Left ventricle myocardium inferior (tissue), 1 donor: ENCODE measurements at places on chromosomes 12 and 14. TPM values are rescaled to one million over a fixed set of nuclear protein-coding genes. Genes with fewer than 3 reads are reported as not detected.

DNA sequence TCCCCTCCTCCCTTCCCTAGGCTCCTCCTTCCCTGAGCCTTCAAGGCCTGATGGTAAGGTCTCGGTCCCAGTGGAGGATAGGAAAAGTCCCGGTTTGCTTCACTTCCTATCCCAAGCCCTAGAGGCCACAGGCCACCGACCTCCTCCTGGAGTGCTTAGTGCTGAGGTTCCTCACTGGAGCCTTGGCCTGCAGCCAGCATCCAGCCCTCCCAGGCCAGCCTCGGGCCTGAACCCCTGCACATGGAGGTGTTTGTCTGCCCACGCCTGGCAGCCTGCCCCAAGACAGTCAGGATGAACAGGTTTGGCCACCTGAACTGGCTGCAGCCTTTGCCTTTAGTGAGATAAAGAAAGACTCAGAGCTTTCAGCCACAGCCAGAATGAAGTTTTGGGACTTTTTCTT, 15.8 kb upstream of the KRT7 start:
- H3K27me3 ChIP-seq: peaks cover 33% of the 10 kb centered on the region
- H3K4me1 ChIP-seq: peaks cover 5% of the 10 kb centered on the region
- peak; percentile 65 for DNase-seq

DNA sequence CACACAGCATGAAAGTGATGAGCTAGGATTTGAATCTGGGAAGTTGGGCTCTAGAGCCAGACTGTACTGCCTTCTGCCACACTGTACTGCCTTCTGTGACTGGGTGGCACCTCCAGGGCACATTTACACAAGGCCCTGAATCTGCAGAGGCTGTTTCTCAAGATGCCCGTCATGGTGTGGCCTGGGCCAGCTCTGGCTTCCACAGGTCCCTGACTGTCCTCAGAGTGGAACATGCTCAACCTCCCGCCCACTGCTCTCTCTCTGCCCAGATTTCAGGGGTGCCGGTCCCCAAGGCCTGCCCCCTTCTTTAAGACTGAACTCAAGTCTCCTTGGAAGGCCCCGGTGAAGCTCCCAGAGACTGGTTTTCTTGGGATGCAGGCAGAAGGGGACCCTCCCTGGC, 50.2 kb downstream of the C14orf132 start:
- DNase-seq: no peak
- H3K27me3 ChIP-seq: peaks cover 76% of the 10 kb centered on the region
- H3K27ac ChIP-seq: no peak overlapping the region
- H3K4me3 ChIP-seq: no peak overlapping the region

DNA sequence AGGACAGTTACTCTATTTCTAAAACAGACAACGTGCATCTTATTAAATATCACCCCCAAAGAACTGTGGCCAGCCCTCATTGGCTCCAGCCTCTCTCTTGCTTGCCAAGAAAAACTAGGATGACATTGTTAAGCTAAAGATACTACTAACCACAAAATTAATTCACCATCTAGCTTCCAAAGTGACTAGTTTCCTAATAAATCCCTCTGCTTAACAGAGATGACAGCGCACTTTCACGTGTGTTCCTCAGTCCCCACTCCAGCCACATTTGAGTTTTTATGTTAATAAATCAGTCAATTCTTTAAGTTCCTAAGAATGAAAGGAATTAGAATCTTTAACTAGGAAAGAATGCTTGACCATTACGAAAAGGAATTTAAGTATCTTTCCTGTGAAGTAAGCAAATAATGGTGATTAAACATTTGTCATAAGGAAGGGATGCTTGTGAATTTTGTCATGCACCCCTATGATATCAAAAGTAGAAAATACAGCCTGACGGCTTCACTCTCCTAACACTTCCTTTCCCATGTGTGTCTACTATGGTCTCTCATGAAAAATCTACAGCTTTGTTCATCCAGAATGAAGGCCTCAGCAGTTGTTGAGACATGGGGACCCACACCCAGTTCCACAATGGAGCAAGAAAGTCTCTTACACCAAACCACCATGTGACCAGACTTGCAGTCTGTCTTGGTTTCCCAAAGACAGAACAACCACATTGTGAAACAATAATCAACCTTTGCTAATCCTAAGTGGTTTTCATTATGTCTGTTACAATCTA, 8.1 kb downstream of the CORO1C start:
- H3K4me3 ChIP-seq: peak overlapping the region; percentile 7
- H3K4me1 ChIP-seq: peaks cover 94% of the 10 kb centered on the region
- H3K36me3 ChIP-seq: no peaks in the 10 kb centered on the region
- H3K27ac ChIP-seq: peak overlapping the region; percentile 60
- DNase-seq: no peak

DNA sequence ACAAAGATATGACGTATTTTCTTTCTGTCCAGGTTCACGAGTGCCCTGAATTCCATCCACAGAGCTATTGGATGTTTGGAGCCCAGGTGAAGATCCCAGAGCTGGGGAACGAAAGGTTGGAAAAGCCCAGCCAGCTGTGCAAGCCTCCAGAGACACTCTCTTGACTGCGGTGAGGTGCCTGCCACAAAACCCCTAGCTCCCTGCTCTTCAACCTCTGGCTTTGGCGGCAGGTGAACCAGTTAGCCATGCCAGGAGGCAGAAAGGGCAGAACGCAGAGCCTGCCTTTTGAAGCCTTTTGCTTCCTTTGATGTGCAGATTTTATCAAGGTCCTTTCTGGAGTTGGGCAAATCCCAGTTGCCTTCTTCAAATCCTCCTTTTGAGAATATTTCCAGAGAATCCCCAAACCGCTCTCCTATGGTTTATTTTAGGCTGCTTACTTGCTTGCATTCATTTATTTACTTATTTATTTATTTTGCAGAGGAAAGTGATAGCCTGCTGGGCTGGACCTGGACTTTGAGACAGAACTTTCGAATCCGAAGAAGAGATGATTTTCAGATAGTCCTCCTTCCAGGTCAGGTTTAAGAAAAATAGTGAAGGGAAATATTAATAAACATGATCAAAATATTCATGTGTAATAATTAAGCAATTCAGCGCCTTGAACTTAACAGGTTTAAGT, 411.2 kb upstream of the TBX3 start:
- H3K27me3 ChIP-seq: peaks cover 5% of the 10 kb centered on the region
- DNase-seq: no peak
- no peaks in the 10 kb centered on the region for H3K4me1 ChIP-seq
- no peak overlapping the region for H3K27ac ChIP-seq
- H3K36me3 ChIP-seq: no peaks in the 10 kb centered on the region

- peak overlapping the region; percentile 81 for H3K27ac ChIP-seq
- DNase-seq: no peak
- no peaks in the 10 kb centered on the region for H3K27me3 ChIP-seq
Measured at GRCh38 chr12:123089631-123090353, 61.1 kb downstream of the PITPNM2 start.

GRCh38 chr12:72792889-72793288, 520.7 kb downstream of the TRHDE start:
- no peaks in the 10 kb centered on the region for H3K27me3 ChIP-seq
- H3K4me3 ChIP-seq: no peak overlapping the region
- DNase-seq: no peak
- H3K36me3 ChIP-seq: no peaks in the 10 kb centered on the region
- H3K4me1 ChIP-seq: no peaks in the 10 kb centered on the region
- no peak overlapping the region for H3K27ac ChIP-seq

DNA sequence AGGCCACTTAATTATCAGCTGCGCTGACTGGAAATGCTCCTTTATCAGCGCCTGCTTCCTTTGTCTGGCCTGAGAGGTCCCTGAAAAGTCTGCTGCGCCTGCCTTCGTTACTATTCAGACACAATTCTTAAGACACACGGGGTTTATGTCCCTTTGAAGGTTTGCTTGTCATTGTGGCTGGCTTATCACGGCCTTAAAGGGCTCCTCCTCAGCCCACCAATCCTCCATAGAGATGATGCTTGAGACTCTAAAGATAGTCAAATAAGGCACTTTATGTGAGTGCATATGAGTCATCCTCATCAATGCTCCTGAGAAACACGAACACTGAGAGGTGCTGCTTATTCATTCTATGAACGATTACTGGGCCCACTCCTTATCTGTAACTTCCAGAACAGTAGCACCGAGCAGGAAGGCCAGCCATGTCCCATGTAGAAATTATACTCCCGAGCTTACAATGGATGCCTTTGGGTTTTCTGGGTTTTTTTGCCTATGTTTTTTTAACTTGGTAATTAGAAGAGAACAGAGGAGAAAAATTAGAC, 1268.2 kb upstream of the TMEM132C start:
- no peak for DNase-seq
- H3K27ac ChIP-seq: no peak overlapping the region
- H3K4me3 ChIP-seq: no peak overlapping the region
- peaks cover 46% of the 10 kb centered on the region for H3K27me3 ChIP-seq
- H3K4me1 ChIP-seq: no peaks in the 10 kb centered on the region
- no peaks in the 10 kb centered on the region for H3K36me3 ChIP-seq

GRCh38 chr14:97361181-97361580, 564.0 kb downstream of the VRK1 start:
- H3K4me3 ChIP-seq: no peak overlapping the region
- no peaks in the 10 kb centered on the region for H3K4me1 ChIP-seq
- H3K36me3 ChIP-seq: no peaks in the 10 kb centered on the region
- DNase-seq: no peak

Gene PZP
- total RNA-seq: 0.36 TPM

Gene ENDOU
- total RNA-seq: 0.49 TPM

Gene GARIN6
- total RNA-seq: not detected

Gene EMP1
- total RNA-seq: 90.5 TPM

Gene KCNA5
- 2.6 TPM for total RNA-seq

Gene NKX2-1
- total RNA-seq: not detected

Gene RD3L
- total RNA-seq: 30.7 TPM

Gene SDR9C7
- not detected for total RNA-seq

Gene MMAB
- 55.4 TPM for total RNA-seq

Gene KLRC2
- total RNA-seq: not detected
